Small intestine (tissue), 16 donors: ENCODE measurements at places on chromosomes 5 and 9.

GRCh38 chr9:34994900-34995669 is 5.5 kb downstream of the DNAJB5 start:
- peak; percentile 28 for DNase-seq

- no peak for DNase-seq
These were observed 19.5 kb upstream of the CRB2 start for GRCh38 chr9:123336449-123336848.

DNA sequence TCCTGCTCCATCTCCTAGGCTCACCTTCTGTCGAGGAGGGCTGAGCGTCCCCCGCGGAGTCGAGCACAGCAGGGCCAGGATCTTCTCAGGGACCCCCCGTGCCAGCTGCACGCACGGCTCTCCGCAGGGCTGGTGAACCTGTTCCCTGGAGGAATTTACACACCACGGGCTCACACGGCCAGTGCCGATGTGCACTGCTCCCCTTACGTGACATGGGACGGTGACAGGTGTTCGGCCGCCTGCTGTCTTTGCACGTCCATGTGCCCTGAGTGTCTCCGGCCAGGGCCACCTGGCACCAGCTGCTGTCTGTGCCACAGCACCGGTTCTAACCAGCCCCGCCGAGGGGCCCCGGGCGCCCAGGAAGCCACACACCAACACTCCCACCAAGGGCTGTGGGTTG is 8.7 kb upstream of the AGPAT2 start:
- DNase-seq = no peak

GRCh38 chr5:119651486-119651885 is 22.1 kb downstream of the FAM170A start:
- DNase-seq = no peak

DNA sequence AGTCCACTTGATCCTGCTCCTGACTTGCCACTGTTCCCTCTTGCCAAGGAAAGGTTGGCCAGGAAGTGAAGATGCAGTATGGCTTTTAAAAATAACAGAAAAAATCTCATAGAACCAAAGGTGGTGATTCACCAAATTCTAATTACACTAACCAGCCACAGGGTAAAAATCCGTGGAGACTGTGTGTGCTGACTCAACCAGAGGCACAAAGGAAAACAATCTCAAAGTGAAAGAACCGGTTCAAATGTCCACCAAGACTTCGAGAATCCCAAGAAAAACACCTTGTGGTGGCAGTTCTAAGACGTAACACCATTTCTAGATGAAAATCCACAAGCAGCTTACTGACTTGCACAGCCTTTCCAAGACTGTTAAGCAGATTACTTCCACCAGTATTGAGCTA is 279.1 kb downstream of the TLE1 start:
- no peak for DNase-seq

GRCh38 chr9:6147846-6148245 is 67.8 kb upstream of the IL33 start:
- DNase-seq = no peak

GRCh38 chr5:150600616-150601490 is 39.6 kb upstream of the SYNPO start:
- no peak for DNase-seq

GRCh38 chr9:70413464-70413798 is 1.0 kb downstream of the KLF9 start:
- peak; percentile 67 for DNase-seq

DNA sequence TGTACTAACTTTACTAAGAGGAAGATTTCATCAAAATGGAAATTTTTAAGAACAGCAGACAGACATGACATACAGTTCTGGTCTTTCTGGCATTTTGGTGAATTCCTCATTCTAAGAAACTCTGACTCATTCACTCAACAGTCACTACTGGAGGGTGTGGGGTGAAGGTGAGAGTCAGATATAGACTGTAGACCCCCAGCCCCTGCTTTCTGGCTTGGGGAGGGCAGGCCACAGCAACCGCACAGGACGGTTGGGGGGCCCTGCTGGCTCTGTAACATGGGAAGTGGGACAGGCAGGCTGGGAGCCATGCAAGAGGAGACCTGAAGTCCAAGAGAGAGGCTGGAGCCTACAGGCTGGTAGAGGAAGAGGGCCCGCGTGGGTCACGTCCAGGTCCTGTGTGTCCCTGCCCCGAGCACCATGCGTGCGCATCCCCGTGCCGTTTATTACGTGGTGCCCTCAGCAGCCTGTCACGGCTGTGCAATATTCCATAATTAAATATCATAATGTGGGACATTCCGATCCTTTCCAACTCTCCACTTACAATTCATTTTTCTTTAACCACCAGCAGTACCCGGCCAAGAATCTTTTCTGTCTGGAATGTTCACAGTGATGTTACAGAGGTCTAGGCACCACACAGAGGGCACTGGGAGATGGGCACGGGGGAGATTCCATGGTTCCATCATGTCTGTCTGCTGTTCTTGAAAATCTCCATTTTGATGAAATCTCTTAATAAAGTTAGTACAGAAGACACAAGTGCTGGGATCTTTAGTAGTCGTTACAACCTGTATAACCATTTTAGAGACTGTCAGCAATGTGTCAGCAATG is 75.5 kb downstream of the SEMA4D start:
- peak; percentile 33 for DNase-seq

GRCh38 chr5:134989266-134989830 is 21.6 kb downstream of the CATSPER3 start:
- no peak for DNase-seq

DNA sequence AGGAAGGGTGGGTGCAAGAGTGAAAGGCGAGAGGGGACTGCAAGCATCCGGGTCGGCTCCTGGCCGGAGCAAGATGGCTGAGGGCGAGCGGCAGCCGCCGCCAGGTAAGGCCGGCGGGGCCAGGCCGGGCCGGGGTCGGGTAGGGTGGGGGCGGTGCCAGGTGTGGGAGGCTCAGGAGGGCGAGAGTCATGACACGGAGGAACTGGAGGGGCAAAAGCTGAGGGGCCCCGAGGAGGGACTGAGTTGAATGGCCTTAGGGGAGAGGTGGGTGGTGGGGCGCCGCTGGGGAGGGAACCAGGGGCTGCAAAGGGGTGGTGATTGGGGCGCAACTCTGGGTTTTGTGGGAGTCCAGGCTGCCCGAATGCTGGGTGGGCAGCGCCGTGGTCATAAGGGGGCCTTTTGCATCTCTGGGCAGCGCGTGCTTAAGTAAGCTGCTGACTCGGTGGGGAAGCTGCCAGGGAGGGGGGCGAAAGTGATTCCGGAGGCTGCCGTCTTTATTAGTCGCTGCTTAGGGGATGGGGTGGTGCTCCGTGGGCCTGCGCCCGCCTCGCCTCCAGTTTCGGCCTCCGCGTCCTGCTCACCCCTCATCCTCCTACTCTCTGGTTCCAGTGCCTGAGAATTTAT is 425 bp downstream of the PTPA start:
- DNase-seq = peak; percentile 26

- no peak for DNase-seq
These were observed 149.0 kb upstream of the FST start for GRCh38 chr5:53331463-53331862.

GRCh38 chr5:77463905-77464304 is 28.2 kb downstream of the WDR41 start:
- DNase-seq = no peak
